Left kidney (tissue), 8 donors: ENCODE measurements at places on chromosomes 4 and X.

DNA sequence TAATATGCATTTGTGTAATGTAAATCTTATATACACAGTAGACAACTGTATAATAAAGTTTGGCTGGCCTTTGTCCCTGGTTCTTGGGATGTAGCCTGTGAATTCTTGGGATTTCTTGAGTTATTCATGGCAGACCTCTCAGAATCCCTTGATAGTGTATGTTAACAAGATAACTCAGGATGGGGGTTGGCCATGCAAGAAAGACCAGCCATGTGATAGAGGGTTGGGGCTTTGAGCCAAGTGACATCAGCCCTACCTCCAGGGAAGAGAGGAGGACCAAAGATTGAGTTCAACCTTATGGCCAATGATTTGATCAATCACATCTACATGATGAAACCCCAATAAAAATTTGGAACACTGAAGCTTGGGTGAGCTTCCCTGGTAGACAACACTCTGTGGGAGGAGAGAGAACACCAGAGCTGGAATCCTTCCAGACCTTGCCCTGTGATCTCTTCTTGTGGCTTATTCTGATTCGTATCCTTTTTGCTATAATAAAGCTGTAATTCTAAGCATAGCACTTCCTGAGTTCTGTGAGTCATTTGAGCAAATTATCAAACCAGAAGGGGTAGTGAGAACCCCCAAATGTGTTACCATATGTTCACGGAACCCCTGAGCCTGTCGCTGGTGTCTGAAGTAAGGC, 11.3 kb downstream of the SLC2A9 start:
- DNase-seq: no peak

GRCh38 chr4:7750523-7750922, 189.1 kb downstream of the AFAP1 start:
- no peak for DNase-seq

DNA sequence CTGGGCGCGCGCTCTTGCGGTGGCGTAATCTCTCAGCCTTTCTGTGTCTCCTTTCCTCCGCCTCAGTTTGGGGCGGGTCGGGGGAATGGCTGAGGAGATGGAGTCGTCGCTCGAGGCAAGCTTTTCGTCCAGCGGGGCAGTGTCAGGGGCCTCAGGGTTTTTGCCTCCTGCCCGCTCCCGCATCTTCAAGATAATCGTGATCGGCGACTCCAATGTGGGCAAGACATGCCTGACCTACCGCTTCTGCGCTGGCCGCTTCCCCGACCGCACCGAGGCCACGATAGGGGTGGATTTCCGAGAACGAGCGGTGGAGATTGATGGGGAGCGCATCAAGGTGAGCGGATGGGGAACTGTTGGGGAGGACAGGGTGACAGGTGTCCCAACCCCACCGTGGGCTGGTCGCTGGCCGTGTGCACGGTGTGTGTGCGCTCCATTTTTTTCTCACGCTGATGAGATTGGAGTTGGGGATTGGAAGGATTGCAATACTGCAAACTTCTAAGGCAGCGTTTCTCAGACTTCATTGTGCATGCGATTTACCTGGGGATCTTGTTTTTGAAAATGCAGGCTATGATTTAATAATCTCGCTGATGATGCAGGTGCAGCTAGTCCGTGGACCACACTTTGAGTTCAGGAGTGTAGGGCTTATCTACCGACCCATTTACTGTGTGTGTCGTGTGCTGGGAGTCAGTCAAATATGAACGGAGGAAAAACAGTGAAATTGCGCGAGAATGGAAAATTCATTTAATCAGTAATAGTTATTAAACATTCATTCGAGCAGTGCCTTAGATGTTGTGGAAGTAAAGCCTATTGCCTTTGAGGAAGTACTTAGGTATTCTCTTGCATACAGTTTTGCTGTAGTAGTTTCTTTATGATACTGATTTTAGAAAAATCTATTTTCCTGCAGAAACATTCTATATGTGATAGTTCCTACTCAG, at the start of gene RAB33B:
Gene RAB33B, plus strand, starts transcription at position 11 of the 935 bp plus-strand sequence. Its CDS starts 75 bp downstream, at position 86.
- no peak for DNase-seq

DNA sequence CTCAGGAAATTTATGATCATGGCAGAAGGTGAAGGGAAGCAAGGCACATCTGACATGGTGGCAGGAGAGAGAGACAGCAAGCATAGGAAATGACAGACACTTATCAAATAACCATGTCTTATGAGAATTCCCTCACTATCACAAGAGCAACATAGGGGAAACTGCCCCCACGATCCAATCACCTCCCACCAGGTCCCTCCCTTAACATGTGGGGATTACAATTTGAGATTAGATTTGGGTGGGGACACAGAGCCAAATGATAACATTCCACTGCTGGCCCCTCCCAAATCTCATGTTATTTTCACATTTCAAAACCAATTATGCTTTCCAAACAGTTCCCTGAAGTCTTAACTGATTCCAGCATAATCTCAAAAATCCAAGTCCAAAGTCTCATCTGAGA, 8.2 kb upstream of the TMA16 start:
- no peak for DNase-seq

- DNase-seq: no peak
Observed at GRCh38 chr4:59838236-59838635, 1361.9 kb upstream of the ADGRL3 start.

DNA sequence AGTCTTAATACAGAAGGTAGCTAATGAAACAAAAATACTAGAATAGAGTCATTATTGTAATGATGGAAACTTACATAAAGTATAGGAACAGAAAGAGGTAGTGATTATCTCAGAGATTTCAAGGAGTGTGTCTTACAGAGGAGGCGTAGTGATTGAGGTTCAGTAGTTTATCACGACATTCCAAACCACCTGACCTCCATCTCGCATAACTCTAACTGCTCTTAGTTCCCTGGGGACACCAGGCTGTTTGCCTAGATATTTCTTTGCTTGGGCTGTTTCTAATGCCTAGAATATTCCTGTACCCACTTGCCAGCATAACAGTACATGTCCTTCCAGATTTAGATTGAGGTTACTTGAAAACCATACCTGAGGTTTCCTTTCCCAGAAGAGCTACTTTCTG, 29.1 kb downstream of the STAG2 start:
- DNase-seq: no peak
